ENCODE measurements at places on chromosomes 3 and 15.

DNA sequence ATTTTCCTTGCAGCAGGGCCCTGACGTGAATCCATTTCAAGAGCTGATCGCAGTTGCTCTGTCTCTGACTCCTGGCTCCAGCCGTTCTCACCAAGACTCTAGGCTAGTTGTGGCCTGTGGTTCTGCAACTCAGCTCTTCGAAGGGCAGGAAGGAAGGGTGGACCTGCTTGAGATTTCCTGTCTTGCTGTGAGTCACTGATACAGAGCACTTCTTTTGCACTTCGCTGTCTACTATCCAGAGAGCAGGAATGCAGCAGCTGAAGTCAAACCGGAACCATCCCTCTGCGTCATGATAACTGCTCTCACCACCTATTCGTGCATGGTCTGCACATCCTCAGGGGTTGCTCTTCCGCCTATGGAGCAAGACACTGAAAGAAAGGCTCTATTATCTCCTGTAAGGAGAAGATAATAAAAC, 59.7 kb downstream of the RAP2B start:
- DNase-seq = peak; percentile 70

DNA sequence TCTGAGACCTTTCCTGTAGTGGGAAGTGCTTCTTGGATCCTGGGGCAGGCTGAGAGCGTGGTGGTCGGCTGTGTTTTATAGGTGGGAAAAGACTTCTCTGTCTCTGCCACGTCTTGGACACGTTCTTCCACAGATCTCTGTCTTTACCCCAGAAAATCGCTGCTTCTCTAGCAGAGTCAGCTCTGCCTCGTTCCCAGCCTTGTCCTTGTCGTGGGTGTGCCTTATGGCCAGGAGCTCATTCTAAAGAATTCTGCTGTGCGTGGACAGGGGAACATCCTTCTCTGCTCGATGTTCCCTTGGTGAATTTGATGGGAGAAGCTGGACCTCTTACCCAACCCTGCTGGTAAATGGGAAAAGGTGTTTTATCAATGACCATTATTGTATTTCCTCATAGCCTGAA, 433.1 kb upstream of the C2CD4B start:
- no peak for DNase-seq

- DNase-seq = no peak
These were observed 4.7 kb upstream of the RNF13 start for GRCh38 chr3:149808209-149808829.

GRCh38 chr15:97984157-97984556, 23.7 kb downstream of the ARRDC4 start:
- no peak for DNase-seq

DNA sequence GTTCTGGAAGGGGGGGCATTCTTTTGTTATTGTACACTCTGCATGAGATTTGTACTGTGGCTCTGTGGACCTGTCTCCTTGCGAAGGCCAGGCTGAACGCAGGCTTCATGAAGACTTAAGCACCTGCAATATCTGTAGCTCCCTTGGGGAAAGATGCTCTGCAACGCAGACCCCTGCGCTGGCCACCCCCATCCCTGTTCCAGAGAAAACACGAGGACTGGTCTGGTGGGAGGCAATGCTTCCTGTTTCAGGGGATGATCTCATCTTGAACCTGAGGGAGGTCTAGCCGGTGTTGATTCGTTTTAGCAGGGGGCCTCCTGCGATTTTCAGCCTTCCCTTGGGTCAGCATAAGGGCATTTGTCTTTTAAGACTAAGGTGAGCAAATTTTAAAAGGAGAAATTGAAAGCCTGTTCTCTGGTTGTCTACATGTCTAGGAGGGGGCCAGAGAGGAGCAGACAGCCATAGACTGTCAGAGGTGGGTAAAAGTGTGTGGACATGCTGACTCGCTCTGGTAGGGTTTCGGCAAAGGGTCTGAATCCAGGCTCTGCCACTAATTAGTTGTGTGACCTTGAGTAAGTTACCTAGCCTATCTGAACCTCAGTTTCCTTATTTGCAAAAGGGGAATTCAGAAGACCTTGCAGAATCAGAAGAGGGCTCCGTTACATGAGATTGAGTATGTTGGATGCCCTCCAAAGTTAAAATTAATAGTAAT, 80.9 kb upstream of the RASGRF1 start:
- DNase-seq = no peak

DNA sequence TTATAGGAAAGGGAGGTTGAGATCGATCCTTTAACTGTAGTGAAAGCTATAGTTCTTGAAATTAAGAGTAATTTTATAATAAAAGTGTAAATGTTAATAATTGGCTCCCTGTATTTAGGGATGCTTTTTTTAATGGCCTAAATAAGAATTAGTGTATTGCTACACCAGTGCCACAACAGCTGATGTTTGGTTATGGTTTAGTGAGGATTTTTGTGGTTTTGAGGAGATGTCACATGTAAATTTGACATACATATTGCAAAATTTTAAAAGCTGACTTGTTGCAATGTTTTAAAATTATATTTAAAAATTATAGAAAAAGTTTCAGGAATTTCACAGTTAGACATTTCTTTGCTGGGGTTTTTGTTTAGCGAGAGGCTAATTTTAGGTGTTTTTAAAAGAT, 3.9 kb downstream of the TSC22D2 start:
- DNase-seq = no peak

DNA sequence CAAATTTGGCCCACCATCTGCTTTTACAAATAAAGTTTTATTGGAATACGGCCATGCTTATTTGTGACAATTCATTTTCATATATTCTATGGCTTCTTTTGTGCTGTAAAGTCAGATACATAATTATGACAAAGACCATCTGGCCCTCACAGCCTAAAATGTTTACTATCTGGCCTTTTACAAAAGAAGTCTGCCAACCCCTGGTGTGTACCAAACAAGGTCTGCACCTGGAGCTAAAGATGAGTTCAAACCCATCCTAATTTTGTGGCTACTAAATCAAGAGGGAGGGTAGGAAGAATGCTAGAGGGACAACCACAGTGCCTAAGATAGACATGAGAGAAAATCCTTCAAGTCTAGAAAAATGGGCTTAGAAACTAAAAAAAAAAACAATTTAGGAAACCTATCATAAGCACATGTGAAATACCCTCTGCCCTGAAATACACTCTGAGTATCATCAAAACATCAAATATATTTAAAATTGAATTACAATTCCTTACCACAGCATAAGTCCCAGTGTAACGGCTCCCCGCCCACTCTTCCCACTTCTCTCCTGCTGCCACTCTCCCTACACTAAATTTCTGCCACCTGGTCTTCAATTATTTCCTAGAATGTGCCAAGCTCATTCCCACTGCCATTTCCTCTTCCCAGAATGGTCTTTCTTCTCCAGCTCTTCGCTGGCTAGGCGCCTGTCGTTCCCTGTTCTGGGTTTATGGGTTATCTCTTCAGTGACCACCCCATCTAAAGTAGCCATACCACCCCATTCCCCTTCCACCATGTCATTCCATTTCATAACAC, 950.7 kb upstream of the CFAP20DC start:
- DNase-seq = no peak

DNA sequence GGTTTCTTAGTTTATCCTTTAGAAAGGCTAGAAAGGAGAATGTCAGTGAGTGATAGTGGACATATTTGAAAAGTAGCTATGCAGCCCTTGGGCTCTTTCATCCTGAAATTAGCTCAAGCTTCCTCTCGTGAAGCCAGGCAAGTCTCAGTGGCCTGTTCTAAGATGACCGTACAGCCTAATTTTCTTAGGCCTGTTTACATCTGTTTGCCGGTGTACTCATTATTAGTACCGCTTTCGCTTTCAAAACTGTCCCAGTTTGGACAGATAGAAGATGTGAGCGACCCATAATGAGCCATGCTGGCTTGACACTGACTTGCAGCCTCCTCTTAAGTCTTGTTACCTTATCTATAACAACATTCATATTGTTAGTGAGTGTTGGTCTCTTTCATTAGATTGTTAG, 5.7 kb upstream of the ARL14 start:
- DNase-seq = no peak

DNA sequence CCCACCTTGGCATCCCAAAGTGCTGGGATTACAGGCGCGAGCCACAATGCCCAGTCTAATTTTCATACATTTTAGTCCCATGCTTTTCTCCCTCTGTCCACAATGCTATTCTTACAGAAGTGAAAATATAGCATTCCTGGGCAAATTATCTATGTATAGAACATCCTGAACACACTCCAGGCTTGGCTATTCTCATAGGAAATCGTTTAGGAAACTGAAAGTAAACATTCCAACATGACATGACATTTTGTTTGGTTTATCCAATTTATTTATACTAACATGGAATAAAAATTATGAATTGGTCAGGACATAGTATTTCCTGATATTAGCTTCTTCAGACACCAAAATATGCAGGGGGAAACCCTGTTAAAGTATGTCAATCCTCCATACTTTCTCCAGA, 52.6 kb downstream of the SYNM start:
- DNase-seq = no peak

- DNase-seq = no peak
These were observed 5.9 kb upstream of the GP9 start for GRCh38 chr3:129054605-129055104.

- no peak for DNase-seq
These were observed 242.3 kb upstream of the ICE2 start for GRCh38 chr15:60721257-60721626.

DNA sequence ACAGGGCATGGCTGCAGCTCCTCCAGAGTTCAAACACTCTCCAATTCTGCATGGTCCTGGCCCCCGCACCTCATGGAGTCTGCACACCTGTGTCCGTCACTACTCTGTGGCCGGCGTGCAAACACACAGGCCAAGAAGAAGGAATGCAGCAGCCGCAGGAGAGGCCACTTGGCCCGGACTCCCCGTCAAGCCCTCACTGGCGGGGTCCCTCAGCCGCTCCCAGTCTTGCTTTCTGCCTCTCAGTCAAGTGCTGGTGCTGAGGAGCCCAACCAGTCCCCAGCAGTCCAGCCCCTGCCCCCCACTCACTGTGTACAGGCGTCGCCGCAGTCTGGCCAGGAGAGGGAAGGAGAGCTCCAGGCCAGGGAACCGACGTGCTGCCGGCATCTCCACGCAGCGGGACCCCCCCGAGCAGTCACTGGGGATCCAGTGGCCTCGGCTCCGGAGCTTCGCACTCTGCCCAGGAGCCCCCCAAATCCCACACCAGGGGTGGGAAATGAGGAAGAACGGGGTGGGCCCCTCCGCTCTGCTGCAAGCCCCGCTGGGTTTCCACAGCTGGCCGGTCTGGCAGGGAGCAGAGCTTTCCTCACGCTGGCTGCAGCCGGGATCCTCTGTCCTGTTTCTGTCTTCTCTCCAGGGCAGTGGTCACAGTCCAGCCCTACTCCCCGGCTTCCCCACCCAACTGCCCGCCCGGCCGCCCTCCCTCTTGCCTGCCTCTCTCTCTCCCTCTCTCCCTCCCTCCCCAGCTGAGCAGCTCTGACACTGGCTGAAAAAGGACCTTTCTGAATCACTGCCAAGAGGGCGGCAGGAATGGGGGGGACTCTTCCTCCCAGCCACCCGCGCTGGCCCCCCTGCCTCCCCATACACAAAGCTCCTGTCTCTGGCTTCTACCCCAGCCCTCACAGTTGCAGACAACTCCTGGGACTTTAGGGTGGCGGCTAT, 16.0 kb downstream of the TNK2 start:
- DNase-seq = no peak

GRCh38 chr3:45906681-45907407, 20.5 kb downstream of the CCR9 start:
- DNase-seq = no peak

- DNase-seq = no peak
These were observed 384.6 kb upstream of the ALCAM start for GRCh38 chr3:104982130-104982529.

DNA sequence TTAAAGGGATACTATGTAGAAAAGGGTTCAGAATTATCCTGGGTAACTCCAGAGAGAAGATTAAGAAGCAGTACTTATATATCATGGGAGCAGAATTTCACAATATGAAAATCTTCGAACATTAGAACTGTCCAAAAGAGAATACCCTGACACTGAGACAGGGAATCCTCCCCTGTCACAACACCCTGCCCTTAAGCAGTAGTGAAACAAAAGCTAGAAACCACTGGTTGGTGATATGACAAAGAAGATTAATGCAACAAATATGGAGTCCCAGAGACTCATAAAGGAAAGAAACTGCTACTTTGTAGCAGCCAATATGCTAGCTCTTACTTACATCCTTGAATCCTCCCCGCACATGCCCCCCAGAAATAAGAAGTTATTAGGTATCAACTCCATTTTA, 18.5 kb downstream of the MIX23 start:
- DNase-seq = no peak

DNA sequence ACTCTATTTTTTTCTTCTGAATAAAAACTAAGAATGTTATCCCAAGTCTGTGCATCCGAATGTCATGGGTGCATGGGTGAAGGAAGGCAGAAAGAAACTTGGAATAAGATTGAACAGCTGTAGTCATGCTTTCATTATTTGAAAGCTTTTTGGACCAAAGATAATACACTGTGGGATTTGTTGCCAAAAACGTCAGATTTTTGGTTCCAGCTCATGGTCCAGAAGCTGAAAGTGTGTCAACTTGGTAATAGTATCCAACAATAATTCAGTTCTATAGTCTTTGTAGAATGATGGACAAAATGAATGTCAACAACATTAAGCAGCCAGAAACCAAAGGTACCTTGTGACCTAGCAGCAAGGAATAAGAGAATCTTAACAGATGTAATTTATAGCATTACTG, 327.9 kb upstream of the ADAMTS9 start:
- no peak for DNase-seq

DNA sequence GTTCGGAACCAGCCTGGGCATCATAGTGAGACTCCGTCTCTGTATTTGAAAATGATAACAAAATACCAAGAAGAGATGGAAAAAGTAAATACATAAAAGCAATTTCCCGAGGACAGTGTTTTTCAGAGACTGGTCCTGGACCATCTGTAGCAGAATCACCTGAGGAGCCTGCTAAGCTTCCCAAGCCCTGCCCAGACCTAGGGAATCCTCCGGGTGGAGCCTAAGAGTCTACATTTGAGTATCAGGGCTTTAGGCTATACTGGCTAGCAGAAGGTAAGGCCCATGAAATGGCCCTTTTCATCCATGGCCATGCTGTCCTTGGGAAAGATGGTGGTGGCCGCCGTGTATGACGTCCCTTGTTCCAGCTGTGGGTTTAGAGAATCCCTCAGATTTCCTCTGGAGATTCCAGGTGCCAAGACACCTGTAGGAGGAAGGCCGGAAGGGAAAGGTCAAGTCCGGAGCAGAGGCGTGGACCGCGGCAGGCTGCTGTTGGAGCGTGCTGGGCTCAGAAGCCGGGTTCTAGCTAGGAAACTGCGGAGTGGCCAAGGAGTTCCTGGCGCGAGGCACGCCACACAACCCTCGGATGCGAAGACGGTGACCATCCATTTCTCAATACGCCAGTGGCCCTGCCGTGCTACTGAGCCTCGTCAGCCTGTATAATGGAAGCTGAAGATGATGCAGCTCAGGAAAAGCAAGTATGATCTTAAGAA, 50.9 kb downstream of the TMEM44 start:
- no peak for DNase-seq

GRCh38 chr3:16461463-16462245, 51.8 kb downstream of the RFTN1 start:
- no peak for DNase-seq

Measured in activated CD8-positive, alpha-beta memory T cell treated with anti-CD3 and anti-CD28 coated beads for 1 hour (primary cell).